ENCODE measurements at places on chromosomes 4 and X.

GRCh38 chrX:106933538-106933961 lies 13.3 kb downstream of the CLDN2 start:
- peak; percentile 40 for DNase-seq

DNA sequence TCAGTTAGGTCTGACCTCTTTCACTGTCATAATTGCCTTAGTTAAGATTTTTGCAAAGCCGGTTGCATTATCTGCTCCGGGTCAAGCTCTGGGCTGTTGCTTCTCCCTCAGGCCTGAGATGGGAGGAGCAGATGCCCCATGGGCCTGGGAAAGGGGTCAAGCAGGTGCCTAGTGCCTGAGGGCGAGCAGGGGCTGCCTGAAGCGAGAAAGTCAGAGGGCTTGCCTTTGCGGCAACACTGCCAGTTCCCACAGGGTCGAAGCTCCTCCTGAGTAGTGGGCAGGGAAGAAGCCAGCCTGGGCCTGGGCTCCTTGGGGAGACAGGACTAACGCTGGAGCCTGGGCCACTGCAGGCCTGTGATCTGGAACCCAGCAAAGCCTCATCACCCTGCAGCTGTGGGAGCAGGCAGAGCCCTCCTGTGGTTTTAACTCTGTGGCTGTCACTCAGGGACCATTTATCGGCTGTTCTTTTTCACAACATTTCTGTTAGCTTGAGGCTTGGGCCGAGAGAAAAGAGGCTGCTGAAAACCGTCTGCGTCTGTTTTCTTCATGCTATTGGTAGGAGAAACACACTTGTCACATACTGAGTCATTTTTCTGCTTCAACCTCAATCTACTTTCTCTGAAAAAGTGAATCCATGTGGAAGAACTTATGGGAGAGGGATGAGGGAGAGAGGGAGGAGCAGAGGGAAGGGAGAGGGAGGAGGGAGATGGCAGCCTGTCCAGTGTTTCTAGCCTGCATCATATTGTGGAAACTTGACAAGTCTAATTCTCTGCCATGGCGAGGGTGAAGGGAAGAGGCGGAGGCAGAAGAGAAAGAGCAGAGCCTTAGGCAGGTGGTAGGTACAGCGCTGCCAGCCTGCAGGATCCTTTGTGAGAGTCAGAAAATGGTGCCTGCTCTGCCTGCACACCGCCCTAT lies 68.4 kb downstream of the RHOH start:
- peak; percentile 15 for DNase-seq

DNA sequence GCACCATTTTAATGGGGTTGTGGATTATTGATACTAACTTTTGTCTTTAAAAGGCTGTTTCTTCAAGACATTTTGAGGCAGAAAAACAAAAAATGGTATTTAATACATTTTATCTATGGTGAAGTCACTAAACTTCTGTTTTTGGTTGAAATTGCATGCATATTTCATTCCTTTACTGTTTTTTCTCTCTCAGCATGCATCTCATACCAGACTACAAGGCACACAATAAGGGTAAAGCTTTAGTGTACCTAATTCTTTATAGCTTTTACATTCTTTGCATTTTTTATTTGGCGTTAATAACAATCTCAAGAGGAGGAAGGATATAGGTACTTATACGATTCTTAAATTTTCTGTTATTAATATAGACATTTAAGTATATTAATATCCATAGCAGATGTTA lies 151.0 kb upstream of the DKK2 start:
- no peak for DNase-seq

DNA sequence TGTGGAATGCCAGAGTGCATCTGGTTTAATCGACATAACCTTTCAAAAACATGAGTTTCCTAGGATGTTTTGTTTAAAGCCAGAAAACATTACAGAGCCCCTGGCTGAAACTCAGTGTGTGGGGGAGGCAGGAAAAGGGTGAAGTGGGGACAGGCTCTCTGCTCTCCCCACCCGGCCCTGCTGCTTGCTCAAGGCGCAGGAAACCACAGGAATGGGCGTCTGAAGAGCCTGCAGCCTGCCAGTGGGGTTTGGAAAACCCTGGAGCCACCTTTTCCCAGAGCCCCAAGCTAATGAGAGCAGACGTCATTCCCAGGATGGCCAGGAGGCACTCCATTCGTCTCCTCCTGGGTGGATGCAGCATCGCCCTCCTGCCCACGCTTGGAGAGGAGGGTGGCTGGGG lies 240.6 kb downstream of the AFAP1 start:
- peak; percentile 84 for DNase-seq

- no peak for DNase-seq
Measured at GRCh38 chr4:115234405-115235093, 121.1 kb upstream of the NDST4 start.

DNA sequence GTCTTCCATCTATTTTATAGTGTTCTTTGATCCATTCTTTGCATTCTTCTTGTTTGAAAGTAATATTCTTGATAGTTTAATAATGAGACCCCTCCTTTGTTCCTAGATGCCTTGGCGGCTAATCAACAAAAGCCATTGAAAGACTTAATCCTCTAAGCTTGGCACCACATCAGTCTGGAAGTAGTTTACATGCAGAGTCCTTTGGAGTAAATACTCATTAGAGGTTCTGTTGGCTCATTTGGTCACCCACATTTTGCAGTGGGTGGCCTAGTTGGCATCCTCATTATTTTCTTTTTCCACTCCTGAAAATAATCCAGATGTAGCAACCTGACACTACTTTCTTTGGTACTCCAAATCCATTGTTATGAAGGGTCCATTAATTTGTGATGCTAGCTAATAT lies 64.5 kb downstream of the DKK2 start:
- DNase-seq, result no peak

- no peak for DNase-seq
Measured at GRCh38 chr4:4329496-4329895, 39.4 kb downstream of the ZBTB49 start.

GRCh38 chr4:96390404-96390803 lies 550.5 kb downstream of the PDHA2 start:
- no peak for DNase-seq

GRCh38 chr4:184434021-184434420 lies 40.3 kb downstream of the IRF2 start:
- DNase-seq, result no peak
